ENCODE measurements at places on chromosomes 13 and 19. TPM values are rescaled to one million over a fixed set of nuclear protein-coding genes. Genes with fewer than 3 reads are reported as not detected.

KLK4 gene
- polyA plus RNA-seq: not detected

ZNF677 gene
- polyA plus RNA-seq: 0.68 TPM

CCDC9 gene
- polyA plus RNA-seq: 8.2 TPM

TYK2 gene
- polyA plus RNA-seq: 153 TPM

ZNF221 gene
- polyA plus RNA-seq: not detected

IGFL2 gene
- polyA plus RNA-seq: not detected

KIR2DL1 gene
- not detected for polyA plus RNA-seq

ZNF415 gene
- not detected for polyA plus RNA-seq

THSD1 gene
- not detected for polyA plus RNA-seq

MYH14 gene
- polyA plus RNA-seq: not detected

PSG7 gene
- polyA plus RNA-seq: not detected

LILRB3 gene
- polyA plus RNA-seq: 0.05 TPM
